ENCODE measurements at places on chromosomes 13 and 19. TPM values are rescaled to one million over a fixed set of nuclear protein-coding genes. Genes with fewer than 3 reads are reported as not detected.

The CASP14 gene
- not detected for polyA plus RNA-seq

The LAIR1 gene
- 6.9 TPM for polyA plus RNA-seq

The TEX30 gene
- polyA plus RNA-seq: 18.7 TPM

The TIMM44 gene
- polyA plus RNA-seq: 74.8 TPM

The PSG5 gene
- polyA plus RNA-seq: 0.51 TPM

The EHD2 gene
- 16.0 TPM for polyA plus RNA-seq

The TYK2 gene
- polyA plus RNA-seq: 108 TPM

The CGB5 gene
- not detected for polyA plus RNA-seq

The CACNA1A gene
- polyA plus RNA-seq: 76.7 TPM

The DAPK3 gene
- 79.6 TPM for polyA plus RNA-seq

The NEK5 gene
- 6.0 TPM for polyA plus RNA-seq

The RASA3 gene
- polyA plus RNA-seq: 31.6 TPM

The NLRP11 gene
- polyA plus RNA-seq: not detected

The LILRA1 gene
- polyA plus RNA-seq: 1.4 TPM
